ENCODE measurements at places on chromosomes 2 and 18. TPM values are rescaled to one million over a fixed set of nuclear protein-coding genes. Genes with fewer than 3 reads are reported as not detected.

Gene DUSP19
- 5.9 TPM for total RNA-seq

Gene DDX1
- total RNA-seq: 94.5 TPM

Gene IL36B
- not detected for total RNA-seq

Gene INPP5D
- total RNA-seq: 9.3 TPM

Gene TMEM169
- total RNA-seq: 0.27 TPM

Gene NEURL3
- total RNA-seq: not detected

Gene SCYGR7
- total RNA-seq: not detected

Gene MREG
- total RNA-seq: 1.1 TPM

Gene VWA3B
- total RNA-seq: not detected

Gene GNLY
- 0.52 TPM for total RNA-seq

Gene CERKL
- not detected for total RNA-seq

- no peak for DNase-seq
Observed at GRCh38 chr18:49447810-49448745, 12.4 kb downstream of the DYM start.

DNA sequence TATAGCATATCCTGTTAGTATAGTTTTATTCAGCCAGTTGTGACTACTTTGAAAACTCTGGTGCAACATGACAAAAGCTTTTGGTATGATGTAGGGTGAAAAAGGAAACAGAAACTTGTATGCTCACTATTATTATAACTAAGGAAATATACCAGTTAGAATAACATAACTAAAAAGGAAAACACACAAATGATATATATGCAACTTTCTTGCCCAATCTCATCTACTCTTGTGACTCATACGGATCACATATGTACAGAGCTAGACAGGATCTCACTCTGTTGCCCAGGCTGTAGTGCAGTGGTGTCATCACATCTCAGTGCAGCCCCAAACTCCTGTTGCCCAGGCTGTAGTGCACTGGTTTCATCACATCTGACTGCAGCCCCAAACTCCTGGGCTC lies 12.4 kb upstream of the TLK1 start:
- DNase-seq: no peak

DNA sequence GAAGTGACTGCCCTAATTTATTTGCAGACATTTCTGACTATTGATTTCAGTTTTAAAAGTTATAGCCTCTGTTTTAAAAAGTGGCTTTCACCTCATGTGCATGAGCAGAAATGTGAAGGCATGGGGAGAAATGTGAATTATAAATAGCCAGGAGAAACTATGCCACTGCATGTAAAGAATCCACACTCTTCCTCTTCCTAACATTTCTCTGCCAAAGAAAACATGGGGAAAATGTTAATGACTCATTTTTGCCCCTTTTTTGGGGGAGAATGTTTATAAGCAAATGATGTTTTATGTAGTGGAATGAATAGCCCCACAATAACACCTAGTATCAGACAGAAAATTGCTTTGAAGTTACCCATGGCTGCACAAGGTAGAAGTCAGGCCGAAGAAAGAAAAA lies 249.0 kb upstream of the TANK start:
- DNase-seq: no peak

GRCh38 chr2:168566974-168567665 lies 111.0 kb downstream of the CERS6 start:
- DNase-seq: no peak

DNA sequence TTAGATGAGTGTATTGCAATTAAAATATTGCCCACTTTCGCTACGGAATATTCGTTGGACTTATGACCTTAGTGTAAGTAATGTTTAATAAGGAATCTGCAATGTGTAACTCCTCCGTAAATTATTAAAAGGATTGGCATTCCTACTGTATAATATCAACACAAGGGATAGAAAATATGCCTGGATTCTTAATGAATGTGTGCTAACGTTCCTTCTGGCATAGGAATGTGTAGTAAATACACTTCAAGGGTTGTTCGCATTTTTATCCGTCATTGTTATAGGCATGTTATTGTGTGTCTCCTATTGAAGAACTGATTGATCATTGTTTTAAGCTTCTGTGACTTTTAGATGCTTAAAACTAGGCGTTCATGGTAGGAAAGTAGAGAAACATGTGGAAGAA lies 134.5 kb downstream of the NEDD4L start:
- no peak for DNase-seq

DNA sequence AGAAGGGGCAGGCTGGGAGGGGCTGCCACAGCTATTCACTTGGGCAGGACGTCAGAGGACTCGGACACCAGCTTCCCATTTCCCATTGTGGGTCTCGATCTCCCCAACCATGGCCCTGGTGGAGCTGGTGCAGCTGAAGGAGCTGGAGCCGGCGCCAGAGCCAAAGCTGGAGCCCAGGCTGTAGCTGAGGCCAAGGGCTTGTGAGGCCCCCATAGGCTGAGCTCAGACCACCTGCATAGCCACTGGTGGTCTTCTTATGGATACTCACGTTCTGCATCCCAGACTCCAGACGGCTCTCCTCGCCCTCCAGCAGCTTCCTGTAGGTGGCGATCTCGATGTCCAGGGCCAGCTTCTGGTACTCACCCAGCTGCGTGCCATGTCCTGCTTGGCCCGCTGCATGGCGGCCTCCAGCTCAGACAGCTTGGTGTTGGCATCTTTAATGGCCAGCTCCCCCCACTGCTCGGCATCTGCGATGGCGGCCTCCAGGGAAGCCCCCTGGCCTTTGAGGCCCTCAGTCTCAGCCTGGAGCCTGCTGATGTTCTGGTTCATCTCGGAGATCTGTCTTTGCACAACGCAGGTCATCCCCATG lies 6.0 kb upstream of the CDK5R2 start:
- DNase-seq: no peak

GRCh38 chr18:13187498-13187897 lies 31.1 kb upstream of the LDLRAD4 start:
- no peak for DNase-seq

GRCh38 chr2:232571026-232571474 lies 20.6 kb downstream of the EIF4E2 start:
- DNase-seq: no peak

DNA sequence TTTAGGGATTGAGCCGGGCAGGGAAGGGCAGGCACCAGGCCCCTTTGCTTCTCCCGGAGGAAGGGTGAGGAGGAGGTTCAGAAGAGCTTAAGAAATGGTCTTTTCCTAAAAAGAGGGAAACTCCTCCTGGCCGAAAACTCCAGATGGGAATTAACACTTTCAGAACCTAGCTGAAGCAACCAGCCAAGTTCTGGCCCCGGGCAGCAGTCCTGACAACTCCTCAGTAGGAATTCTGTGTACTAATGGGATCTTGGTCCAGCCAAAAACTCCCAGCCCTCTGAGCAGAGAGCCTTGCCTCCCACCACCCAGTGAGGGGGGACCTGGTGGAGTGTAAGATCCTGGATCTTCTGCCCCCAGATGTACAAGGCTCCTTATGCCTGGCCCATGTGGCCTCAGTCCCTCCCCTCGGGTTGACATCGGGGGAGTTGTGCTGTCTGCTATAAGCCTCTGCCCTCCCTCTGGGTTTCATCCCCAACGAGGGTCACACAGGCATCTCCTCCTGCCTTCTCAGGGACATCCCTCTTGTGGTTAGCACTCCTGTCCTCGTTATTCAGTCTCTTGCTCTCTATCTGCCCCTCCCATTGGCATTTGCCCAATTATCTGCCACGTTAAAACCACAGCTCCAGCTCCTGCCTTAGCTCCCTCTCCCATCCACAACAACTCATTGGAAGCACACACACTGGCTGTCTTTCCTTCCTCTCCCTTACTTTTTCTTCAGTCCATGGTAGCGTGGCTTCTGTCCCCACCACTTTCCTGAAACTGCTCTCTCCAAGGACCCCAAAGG lies 184.6 kb downstream of the CYP26B1 start:
- DNase-seq: no peak

DNA sequence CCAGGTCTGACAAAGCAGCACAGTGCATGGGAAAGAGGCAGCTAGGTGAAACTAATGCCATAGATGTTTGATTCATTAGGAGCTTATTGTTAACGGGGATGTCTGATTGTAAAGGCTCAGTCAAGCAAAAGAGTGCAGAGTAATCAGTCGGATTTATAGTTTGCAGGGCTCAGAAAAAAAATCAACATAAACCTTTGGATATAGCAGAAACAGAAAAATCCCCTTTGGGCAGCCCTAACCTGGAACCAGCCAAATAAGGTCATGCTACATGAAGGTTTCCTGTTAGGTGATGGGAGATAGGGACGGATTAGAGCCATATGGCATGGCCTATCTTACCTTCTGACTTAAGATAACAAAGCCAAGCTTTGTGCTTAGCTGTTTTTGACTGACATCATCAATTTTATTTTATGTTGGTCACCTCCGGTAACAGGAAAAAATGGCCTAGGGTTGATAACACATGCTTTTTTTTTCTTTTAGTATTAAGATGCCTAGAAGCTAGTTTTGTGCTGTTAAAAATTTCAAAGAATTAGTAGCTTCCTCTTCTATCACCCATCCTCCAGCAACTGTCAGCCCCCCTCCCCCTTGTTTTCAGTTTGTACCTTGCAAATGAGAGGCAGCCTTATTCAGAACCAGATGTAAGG lies 60.7 kb upstream of the ZEB2 start:
- DNase-seq: no peak

DNA sequence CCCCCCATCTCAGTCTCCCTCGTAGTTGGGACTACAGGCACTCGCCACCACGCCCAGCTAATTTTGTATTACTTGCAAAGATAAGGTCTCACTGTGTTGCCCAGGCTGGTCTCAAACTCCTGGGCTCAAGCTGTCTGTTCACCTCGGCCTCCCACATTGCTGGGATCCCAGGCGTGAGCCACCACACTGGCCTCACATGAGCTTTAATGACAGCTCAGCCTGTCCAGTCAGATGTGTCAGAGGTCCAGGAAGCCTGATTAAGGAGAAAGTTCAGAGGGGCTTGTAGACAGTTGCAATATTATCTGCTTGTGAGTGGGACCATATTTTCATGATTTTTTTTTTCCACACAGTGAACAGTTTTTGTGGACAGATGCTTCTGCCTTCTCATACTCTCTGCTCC lies 82.0 kb downstream of the LIMS1 start:
- DNase-seq: no peak

- DNase-seq: no peak
Observed at GRCh38 chr2:2649109-2650072, 318.3 kb upstream of the MYT1L start.

DNA sequence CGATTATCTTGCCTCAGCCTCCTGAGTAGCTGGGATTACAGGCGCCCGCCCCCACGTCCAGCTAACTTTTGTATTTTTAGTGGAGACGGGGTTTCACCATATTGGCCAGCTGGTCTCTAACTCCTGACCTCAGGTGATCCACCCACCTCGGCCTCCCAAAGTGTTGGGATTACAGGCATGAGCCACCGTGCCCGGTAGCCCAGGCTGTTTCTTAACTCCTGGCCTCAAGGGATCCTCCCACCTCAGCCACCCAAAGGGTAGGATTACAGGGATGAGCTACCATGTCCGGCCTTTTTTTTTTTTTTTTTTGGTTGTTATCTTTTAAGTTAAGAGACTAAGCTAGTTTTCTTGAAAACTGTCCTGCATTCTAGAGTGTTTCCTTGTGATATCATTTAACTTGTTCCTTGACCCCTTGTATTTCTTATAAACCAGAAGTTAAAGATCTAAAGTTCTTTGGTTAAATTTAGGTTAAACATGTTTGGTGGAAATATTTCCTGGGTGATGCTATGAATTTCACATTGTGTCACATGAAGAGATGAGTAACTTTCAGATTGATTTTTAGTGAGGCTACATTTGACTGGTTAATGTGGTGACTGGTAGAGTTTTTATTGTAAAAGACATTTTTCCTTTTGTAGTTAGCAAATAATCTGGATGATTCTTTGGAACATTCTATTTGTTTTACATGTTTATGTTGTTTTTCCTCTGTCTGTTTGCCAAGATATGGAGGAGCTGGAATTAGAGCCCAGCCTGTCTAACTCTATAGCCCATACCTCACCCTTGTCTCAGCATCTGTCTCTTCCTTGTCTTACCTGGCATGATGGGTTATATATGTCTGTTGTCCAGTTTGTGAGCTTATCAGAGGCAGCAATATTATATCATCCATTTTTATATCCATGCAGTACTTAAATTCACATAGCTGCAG lies 5.2 kb downstream of the NCAPH start:
- DNase-seq: no peak

GRCh38 chr2:128596396-128597120 lies 277.9 kb upstream of the HS6ST1 start:
- DNase-seq: no peak

- no peak for DNase-seq
Observed at GRCh38 chr2:140529706-140530105, 1601.1 kb downstream of the LRP1B start.

GRCh38 chr2:103153580-103154284 lies 391.9 kb downstream of the TMEM182 start:
- DNase-seq: no peak

GRCh38 chr2:232434091-232434490 lies 21.9 kb upstream of the ALPI start:
- DNase-seq: no peak

DNA sequence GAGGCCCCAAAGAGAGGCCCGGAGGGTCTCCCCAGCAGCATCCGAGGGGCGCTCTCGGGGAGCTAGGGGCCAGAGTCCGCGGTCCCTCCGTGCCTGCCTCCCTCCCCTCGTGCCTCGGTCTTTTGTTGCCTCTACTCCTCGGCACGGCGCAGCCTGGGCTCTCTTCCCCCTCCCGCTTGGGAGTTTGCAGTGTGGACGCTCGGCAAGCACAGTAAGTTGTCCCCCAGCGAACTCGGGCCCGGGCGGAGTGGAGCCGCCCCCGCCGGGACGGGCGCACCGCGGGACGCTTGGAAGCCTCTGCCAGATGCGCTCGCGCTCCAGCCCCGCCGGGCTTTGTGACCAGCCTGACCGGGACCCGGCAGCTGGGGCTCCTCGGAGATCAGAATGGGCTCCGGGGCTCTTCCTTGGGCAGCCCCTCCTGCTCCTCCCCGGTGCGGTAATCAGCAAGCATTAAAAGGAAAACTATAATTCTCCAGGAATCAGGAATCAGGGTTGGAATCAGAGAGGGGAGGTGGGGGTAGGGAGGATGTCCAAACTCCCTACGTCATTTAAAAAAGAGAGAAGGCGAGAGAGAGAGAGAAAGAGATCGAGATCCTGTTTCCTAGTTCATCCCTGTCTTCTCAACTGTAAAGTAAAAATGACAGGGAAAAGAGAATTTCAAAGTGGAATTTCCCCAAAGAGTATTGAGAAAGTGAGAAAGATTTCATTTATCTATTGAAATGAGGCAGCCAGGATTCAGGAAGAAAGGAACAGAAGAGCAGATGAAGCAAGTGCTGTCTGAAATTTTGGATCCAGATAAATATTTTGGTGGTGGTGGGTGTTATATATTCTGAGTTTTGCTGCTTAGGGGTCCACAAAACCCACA lies 786 bp upstream of the TMEM200C start:
- DNase-seq: peak; percentile 53

- no peak for DNase-seq
Observed at GRCh38 chr2:220533485-220533884, 906.1 kb downstream of the SLC4A3 start.

DNA sequence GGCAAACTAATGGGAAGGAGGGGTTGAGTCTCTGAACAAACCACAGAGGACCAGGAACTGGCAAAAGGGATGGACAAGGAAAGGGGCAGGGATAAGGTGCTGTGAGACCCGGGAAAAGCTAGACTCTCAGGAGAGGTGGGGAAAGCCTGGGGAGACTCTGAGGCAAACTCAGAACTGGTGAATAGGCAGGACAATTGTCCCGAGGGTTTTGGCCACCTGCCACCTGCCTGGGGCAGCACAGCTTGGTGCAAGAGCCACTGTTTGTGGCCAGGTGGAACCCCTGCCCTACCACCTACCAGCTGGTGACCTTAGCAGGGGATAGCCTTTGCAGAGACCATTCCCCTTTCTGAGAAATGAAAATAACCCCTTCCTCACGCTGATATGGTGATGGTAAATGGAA lies 129.4 kb upstream of the ASB18 start:
- DNase-seq: no peak

Measured in left cardiac atrium (tissue), 4 donors.